Vagina (tissue), 2 donors: ENCODE measurements at places on chromosomes 16 and 17.

DNA sequence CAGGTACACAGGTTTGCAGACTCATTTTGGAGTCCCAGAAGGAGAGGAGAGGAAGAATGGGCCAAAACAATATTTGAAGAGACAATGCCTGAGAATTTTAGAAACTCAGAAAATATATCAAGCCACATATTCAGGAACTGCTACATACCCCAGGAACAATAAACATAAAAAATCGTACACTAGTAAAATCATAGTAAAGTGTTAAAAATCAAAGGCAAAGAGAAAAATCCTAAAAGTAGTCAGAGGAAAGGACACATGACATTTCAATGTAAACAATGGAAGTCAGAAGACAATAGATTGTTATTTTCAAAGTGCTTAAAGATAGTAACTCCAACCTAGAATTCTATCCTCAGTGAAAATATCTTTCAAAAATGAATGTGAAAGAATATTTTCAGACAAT is 28.5 kb upstream of the NACA2 start:
- DNase-seq: no peak

DNA sequence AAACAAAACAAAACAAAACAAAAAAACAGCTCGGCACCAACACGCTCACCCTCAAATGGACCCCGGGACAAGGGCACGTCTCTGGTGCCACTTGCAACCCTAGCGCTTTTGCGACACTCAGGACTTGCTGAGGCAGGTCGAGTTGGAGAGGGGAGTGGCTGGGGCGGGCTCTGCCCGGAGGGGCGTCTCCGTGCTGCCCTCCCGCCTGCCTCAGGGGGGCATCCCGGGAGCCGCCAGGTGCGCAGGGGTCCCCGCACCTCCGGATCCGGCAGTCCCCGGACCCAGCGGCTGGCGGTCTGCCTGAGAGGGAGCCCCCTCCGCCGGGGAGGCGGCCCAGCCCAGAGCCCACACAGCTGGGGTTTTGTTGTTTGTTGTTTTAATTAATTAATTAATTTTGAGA is at the start of gene SLC52A1:
Gene SLC52A1 (minus strand): TSS at position 112 of the 400 bp plus-strand sequence. CDS start 820 bp downstream, outside the sequence.
- no peak for DNase-seq

DNA sequence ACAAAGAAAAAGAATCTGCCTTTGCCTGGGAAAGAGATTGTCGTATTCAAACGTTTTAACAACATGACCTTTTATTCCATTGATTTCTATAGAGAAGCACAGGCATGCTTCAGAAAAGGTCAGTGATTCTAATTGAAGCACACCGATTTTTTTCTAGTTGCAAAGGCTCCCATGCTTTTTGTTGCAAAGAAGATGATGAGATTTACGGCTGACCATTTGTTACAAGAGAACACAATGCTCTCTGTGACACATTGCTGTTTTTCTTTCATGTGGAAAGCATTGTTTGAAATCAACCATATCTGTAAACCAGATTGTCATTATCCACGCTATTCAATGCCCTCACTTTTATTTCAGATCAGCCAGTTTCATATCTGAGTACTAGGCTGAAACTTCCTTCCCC is 99.8 kb downstream of the NLK start:
- no peak for DNase-seq

- DNase-seq: no peak
These were observed 5.7 kb upstream of the HSD17B1 start for GRCh38 chr17:42547001-42547461.

GRCh38 chr17:14434506-14434905 is 133.6 kb downstream of the HS3ST3B1 start:
- DNase-seq: no peak

DNA sequence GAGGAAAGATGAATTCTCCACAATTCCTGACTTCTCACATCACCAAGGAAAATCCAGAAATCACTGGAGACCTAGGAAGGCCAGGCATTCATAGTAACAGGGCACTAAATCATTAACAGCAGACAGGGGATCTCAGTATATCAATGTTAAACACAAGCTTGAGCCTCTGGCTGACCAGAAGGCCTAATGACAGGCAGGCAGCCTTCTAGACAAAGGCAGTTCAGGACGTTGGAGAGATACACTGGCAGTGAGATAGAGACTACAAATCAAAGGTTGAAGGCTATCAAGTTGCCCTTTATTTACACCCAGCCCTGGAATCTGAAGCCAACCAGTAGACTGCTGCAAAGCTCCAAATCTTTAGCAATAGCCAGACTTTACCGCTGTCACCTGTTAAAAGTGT is 422.8 kb upstream of the CCL2 start:
- DNase-seq: no peak

- no peak for DNase-seq
These were observed 5.9 kb downstream of the KDM6B start for GRCh38 chr17:7839876-7840261.

GRCh38 chr16:83615953-83616350 is 191.8 kb upstream of the HSBP1 start:
- DNase-seq: peak; percentile 16

DNA sequence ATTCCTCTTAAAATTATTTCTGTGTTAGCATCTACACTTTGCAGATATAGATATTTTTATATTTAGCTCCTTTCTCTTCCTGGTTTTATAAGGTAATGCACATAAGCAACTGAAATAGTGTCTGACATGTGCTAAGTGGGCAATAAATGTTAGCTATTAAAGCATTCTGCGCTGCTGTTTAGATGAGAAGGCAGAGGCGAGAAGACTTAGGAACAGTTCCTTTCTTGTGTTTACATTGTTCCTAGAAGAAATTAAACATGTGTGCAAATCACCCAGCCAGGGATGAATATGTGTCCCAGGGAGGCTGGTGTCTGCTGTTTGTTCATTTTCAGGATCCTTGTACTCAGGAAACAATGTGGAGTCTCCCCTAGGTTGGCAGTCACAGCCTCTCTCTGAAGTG is 292.3 kb downstream of the PMP22 start:
- no peak for DNase-seq

- peak; percentile 79 for DNase-seq
These were observed 28.8 kb upstream of the NXPH3 start for GRCh38 chr17:49546546-49547535.

DNA sequence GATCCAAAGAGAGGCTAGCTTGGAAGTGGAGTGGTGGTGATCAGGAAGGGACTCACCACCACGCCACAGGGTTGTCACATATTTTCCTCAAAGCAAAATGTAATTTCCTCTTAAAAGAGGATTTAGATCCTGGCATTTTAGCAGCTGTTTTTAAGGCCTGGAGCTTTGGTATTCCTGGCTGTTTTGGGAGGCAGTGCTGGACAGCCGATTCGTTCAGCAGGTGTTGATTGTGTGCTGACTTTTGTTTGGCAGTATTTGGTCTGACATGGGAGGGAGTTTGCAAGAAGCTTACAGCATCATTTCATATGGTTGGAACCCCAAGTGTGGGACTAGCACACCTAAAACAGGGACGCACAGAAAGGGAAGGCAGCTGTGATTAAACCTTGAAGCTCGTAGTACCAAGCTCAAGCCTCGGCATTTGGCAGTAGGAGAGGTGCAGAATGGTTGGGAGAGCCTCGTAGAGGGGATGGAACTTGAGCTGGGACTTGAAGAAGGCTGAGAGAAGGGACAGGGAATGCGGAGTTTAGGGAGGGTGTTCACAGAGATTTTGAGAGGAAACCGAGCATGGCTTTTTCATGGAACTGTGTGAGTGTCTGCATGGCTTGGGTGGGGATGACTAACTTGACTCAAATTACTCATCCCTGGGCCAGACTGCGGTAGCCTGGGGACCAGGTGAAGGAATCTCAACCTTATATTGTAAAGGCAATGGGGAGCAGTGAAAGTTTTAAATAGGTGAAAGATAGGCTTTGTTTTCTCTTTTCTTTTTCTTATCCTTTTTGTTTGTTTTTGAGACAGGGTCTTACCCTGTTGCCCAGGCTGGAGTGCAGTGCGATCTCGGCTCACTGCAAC is 52.3 kb downstream of the RPTOR start:
- DNase-seq: no peak

GRCh38 chr16:84062734-84063640 is 20.4 kb upstream of the SLC38A8 start:
- no peak for DNase-seq

- DNase-seq: no peak
These were observed 107.1 kb downstream of the RAP1GAP2 start for GRCh38 chr17:2903193-2903974.
